ENCODE measurements at places on chromosomes 1 and 21. TPM values are rescaled to one million over a fixed set of nuclear protein-coding genes. Genes with fewer than 3 reads are reported as not detected.

OXCT2 gene
- total RNA-seq = 1.8 TPM

DNA sequence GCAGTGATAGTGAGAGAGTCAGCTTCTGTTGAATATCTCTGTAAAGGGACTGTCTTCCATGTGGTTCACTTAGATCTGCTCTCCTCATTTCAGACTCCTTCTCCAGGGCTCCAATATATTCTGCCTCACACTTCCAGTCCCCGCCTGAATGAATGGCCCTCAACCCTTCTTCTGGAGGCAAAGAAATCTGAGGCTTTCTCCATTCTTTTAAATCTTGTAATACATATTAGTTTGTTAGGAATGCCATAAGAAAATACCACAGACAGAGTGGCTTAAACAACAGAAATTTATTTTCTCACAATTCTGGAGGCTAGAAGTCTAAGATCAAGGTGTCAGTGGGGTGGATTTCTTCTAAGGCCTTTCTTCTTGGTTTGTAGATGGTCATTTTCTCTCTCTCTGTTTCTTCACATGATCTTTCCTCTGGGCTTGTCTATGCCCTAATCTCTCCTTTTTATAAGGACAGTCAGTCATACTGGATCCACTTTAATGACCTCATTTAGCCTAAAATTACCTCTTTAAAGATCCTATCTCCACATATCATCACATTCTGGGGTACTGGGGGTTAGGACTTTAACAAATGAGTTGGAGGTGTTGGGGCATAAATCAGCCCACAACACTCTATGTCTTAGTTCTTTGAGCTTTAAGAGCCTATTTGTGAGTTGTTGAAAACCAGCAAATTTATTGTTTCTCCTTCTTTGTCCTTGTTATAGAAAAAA is 128.5 kb upstream of the KCNK2 start:
- ATAC-seq = no peak

DNA sequence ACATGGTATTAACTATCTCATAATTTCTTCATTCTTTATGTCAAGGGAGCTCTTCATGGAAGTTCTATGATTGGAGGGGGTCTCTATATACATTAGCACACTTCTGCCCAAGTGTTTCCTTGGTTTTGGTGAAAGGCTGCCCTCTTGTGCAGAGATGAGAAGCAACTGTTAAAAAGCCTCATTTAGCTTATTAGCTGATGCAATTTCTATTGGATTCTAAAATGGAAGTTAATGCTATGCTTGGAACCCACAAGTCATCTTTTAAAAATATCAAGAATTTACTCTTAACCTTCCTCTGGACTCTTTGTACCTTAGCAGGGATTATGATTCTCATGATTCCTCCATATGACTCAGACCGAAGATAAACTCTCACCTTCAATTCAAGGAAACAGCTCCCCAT is 328.9 kb downstream of the PTBP2 start:
- no peak for ATAC-seq

DNA sequence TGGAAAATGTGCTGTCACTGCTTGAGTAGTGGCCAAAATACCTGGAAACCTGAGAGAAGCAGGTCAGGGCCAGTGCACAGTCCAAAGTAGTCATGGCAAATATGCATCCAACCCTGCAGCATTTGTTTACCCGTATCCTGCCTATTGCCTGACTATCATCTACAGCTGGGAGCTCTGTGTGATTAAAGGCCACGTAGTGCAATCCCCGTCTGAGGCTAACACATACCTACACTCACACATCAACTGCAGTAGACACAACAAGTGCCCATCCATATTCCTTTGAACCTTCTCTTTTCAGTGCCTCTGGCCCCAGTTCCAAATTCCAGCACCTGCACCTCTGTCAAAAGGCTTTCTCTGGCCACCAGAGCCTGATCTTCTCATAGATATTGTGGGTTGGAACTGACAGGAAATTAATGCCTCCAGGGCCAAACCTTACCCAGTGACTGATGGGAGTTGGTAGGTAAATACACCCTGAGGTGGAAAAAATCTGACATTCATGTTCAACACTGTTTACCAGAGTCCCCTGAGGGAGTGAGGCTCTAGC is 383.0 kb downstream of the SETD4 start:
- ATAC-seq = no peak

DNA sequence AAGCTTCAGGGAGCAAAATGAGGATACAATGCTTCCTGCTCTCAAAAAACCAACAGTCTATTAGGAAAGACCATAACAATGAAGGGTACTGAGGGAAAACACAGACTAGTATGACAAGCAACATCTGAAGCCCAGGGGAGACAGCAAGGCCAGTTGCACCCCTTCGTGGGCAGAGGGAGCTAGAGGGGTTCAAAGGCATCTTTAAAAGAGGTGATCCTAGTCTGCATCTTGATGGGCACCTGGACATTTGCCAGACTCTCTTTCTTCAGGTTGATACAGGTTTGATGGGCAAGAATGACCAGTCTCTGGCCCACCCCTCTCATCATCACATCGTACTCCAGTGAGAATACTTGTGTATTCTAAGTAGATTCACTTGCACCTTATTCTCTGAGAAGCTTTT is 177.7 kb downstream of the VAV3 start:
- no peak for ATAC-seq

EIF3I gene
- total RNA-seq = 183 TPM

GRCh38 chr1:115219927-115220326 is 118.1 kb downstream of the NGF start:
- ATAC-seq = peak; percentile 86

DNA sequence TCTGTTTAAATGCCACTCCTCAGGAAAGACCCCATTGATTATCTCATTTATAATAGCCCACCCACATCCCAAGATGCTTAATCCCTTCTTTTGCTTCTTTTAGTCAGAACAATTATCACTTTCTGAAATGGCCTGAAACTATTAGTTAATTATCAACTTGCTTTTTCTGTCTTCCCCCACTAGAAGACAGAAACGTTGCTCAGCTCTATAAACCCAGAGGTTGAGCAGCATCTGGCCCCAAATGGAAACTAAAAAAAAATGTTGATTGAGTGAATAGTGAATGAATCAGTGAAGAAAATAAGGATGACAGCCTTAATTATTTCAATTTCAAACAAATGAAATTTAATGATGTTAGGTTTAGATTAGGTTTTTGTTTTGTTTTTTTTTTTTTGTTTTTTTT is 38.2 kb upstream of the PIGC start:
- ATAC-seq = no peak

DNAJC8 gene
- total RNA-seq = 73.0 TPM

RBM8A gene
- 135 TPM for total RNA-seq

DNA sequence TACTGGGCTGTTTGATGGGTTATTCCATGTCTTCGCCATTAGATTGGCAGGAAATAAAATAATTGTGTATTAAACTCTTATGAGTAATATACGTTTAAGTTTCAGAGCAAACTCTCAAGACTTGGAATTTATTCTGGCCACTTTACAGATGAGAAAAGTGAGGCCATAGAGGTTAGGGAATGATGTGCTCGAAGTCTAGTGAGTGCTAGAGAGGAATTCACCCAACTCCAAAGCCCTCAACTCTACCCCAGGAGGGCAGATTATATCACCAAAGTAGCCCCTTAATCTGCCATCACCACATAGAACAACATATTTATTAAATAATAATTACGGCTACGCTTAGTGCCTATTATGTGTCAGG is 440 bp upstream of the MUL1 start:
- ATAC-seq = no peak

FMOD gene
- total RNA-seq = 19.3 TPM

DNA sequence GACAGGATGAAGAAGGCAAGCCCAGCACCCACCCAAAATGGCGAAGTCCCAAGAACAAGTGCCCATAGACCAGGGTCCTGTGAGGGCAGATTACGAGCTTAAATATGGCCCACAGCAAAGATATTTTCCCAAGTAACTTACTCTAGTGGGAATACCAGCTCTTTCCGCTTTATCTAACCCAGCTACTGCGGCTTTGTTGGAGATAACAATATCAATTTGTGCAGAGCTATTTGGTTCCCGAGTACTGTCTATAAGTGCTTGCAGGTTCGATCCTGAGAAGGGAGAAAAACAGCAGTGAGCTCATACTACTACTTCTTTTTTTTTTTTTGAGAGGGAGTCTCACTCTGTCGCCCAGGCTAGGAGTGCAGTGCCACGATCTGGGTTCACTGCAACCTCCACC is 14.3 kb upstream of the DNAJC28 start:
- ATAC-seq = no peak

AMY1C gene
- total RNA-seq = not detected

All from gastroesophageal sphincter (tissue), 4 donors.